ENCODE measurements at places on chromosomes 6 and 20.
A peak's percentile ranks its signal among the peaks of the same experiment; 100 is the strongest.

DNA sequence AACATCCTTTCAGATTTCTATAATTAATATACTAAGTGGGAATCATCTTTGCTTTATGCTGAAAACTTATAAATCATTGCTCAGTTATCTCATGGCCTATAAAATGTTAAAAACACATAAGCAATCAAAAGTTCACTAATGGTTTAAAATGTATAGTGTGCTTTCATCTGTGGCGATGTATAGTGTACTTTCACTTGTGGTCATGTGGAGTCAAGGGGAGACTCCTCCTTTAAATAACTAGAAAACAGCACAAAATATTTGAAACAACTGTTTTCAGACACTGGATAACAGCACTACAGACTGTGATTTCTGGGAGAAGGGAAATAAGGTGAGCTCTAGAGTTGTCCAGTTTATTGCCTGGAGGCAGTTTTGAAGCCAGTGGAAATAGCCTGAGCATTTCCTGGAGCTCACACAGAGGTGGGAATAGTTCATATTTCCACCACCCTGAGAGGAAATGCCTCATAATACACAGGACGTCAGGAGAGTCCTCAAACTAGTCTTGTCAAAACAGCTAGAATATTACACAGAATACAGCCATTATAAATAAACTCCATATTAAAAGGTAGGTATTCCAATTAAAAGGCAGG lies 89.4 kb downstream of the CEP162 start:
- DNase-seq = peak; percentile 76

GRCh38 chr20:5495939-5496338 lies 179.2 kb upstream of the PROKR2 start:
- no peak for DNase-seq

DNA sequence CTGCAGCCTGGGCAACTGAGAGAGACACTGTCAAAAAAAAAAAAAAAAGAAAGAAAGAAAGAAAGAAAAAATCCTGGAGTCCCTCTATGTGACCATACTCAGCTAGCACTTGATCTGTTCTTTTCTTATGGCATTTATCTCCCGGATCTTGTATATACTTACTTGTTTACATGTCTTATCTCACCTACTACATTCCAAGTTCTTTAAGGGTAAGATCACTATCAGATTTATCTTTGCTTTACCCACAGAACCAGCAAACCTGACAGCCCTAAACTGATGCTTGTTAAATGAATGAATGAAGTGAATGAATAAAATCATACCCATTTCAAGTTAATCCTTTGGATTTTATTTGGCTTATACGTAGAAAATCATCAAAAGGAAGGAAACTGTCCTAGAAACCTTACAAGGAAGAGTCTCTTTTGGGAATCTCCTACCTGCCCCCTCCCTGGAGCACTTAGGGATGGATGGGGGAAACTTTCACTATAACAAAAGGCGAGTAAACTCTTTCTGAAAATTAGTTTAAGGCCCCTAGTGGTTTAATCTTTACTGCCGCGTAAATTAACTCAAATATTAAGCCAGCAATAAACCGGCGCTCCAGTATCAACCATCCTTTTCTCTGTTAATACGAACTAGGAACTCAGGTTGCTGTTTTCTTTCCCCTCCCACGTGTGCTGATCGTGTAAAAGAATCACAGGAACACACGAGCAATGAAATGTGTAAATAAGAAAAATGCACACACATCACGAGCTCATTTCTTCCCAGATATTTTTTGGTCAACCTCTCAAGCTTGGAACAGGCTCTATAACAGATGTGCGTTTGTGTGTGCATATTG lies 1.3 kb upstream of the UTRN start:
- DNase-seq = peak; percentile 64

- DNase-seq = no peak
Observed at GRCh38 chr20:22863826-22864225, 171.3 kb upstream of the SSTR4 start.

DNA sequence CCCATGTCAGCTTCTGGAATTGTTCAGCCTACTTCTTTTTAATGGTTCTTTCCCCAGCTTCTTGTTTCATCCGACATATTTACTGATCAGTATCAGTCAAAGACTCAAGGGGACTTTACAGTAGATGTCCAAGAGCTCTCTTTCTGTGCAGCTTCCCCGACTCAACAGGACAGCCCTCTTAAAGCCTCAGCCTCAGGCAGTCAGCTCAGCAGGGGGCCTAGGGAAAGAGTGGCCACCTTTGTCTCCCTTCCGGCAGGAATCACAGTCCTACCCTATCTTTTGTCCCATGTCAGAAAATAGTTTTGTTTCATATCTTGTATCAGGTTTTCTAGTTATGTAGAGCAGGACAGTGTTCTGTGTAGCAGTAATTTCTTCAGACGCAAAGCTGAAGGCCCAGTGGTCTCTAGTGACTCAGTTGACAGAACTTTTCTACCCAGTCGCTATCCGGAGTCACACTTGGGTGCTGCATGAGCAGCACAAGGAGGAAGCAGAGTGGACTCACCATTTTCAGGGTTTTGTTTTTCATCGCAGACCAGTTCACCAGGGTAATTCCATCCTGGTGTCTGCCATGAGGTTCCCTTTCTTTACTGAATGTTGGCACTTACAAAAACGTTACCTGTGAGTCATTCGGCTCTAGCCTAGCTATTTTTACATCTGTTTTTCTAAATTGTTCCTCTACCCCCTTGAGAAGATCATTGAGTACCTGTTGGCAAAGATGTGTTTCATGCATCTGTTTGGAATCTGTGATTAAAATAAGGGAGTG lies 47.7 kb downstream of the SPATA2 start:
- no peak for DNase-seq

- peak; percentile 85 for DNase-seq
Observed at GRCh38 chr6:75296811-75297779, 12.5 kb upstream of the TMEM30A start.

DNA sequence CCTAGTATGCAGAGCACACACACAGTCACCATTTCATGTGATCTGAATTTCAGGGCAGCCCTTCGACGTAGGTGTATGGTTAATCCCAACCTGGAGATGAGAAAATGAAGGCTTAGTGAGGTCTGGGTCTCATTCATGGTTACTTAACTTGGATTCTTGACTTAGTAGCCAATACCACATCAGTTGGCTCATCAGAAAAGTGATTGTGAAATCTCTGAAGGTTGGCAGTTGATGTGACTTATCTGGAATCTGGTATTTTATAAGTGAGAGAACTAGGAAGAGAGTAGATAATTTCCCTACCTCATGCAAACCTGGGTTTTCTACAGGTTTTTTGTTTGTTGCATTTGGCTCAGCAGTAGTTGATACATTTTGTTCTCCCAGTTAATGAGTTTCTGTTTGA lies 123.7 kb downstream of the CCDC170 start:
- no peak for DNase-seq

DNA sequence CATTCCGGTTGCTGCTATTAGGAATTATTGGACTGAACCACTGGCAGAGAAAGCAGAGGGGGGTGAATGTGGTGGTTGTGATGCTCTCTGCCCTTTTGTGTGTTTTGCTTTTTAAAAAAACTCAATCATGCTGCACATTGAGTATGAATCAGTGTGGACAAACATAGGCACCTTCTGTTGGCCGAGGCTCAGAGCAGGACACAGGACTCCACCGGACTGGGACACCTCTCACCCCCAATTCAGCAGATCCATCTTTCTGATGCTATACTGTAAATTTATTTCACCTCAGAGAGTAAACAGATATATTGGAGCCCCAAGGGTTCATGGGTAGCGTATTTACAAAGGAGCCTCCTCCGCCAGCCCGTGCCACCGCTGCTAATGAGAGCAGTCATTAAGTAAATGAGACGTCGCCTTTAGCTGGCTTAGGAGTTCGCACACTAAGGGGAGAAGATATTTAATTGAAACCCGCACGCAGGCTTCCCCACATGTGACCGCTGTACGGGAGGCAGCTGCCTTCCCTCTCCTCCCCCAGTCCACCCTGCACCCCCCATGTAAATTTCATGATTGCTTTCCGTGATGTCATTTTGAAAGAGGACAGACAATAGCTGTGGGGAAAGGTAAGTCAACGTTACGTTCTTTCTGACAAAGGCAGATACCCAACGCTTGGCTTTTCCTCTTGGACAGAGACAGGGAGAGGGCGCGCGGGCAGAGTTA lies at the start of gene MYT1:
Gene MYT1, plus strand, starts transcription at position 330 of the 714 bp plus-strand sequence. CDS start 34,410 bp downstream, outside the sequence.
- DNase-seq = no peak

All from endothelial cell of umbilical vein (primary cell).